Esophagus (tissue), 2 donors: ENCODE measurements at places on chromosomes 11 and 22. TPM values are rescaled to one million over a fixed set of nuclear protein-coding genes. Genes with fewer than 3 reads are reported as not detected.

PPARA gene
- 3.2 TPM for polyA plus RNA-seq

PLET1 gene
- polyA plus RNA-seq = not detected

OR52N5 gene
- polyA plus RNA-seq = not detected

LDLRAD3 gene
- 5.1 TPM for polyA plus RNA-seq

SMIM35 gene
- 0.02 TPM for polyA plus RNA-seq

MCAT gene
- 16.6 TPM for polyA plus RNA-seq

RIMBP3B gene
- polyA plus RNA-seq = not detected

ARHGAP20 gene
- 0.60 TPM for polyA plus RNA-seq

PAMR1 gene
- polyA plus RNA-seq = 0.31 TPM

CCND1 gene
- 45.1 TPM for polyA plus RNA-seq

POU2AF2 gene
- polyA plus RNA-seq = 0.04 TPM
